ENCODE measurements at places on chromosomes 2 and 18. TPM values are rescaled to one million over a fixed set of nuclear protein-coding genes. Genes with fewer than 3 reads are reported as not detected.

GRCh38 chr2:10006236-10007161 lies 36.9 kb upstream of the KLF11 start:
- DNase-seq, result peak; percentile 44

- no peak for DNase-seq
Measured at GRCh38 chr2:238420878-238421694, 5.6 kb upstream of the ASB1 start.

DNA sequence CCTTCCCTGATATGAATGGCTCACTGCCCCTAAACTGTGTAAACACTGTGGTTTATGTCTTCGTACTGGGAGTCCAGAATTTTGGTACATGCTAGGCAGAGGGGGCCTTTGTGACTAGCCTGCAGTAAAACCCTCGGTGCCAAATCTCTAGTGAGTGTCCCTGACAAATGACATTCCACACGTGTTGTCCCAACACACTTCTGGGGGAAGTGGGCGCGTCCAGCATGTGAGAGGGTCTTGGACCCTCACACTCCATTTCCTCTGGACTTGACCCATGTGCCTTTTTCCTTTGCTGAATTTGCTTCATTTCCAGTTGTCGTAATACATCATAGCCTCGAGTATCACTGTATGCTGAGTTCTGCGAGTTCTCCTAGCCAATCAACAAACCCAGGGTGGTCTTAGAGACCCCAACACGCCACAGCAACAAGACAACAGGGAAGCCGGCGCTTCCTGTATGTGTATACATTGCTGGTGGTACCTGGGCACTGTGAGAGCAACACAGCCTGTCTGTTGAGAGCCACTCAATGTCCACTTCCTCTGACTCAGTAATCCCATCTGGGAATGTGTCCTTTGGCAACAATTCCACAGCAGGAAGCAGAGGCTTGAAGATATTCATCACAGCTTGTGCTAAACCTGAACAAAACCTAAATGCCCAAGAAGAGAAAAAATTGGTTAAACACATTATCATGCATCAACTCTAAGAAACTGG lies 26.9 kb upstream of the SLC66A3 start:
- DNase-seq, result no peak

- no peak for DNase-seq
Measured at GRCh38 chr18:70311726-70312125, 22.9 kb downstream of the SOCS6 start.

The DQX1 gene
- total RNA-seq, result 14.0 TPM

DNA sequence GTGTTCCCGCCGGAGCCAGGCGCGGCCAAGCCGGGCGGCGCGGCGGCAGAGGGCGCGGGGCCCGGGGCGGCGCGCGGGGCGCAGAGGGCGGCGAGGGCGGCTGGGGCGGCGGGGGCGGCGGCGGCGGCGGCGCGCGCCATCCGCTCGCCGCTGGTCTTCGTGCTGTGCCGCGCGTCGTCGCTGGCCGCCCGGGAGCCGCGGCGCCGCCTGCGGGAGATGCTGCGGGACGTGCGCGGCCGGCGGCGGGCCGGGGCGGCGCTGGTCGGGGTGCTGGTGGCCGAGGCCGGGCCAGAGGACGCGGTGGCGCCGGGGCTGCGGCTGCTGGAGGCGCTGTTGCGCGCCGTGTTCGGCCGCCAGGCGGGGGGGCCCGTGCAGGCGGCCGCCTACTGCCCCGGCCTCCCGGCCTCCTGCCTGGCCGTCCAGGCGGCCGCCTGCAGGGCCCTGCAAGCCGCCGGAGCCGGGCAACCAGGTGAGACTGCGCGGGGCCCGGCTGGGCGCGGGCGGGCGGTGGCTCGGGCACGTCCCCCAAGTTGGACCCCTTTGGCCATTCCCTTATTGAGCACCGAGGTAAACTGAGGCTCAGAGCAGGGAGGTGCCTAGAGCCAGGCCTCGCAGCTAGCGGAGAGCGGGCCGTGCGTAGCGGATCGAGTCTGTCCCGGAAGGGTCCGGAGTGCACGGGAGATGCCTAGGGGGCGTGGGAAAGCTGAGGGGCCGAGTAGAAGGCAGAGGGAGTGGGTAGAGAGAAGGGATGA lies 584 bp downstream of the C2orf72 start:
- DNase-seq, result peak; percentile 73

DNA sequence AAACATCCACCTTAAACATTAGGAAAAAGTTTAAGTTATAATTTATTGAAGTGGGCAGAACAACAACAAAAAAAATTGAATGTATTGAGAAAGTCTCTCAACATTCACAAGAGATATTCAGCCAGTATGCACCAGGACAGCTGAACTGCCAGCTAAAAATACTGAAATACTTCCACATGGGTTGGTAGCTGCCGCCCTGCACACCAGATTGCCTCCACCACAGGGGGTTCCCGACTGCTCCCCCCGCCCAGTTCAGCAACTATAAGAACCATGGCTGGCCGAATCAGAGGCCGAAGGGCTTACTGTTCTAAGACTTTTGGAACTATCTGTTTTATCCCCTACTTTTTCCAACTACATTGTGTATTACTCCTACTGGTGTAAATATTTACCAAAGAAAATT lies 150.0 kb upstream of the LRP1B start:
- no peak for DNase-seq

DNA sequence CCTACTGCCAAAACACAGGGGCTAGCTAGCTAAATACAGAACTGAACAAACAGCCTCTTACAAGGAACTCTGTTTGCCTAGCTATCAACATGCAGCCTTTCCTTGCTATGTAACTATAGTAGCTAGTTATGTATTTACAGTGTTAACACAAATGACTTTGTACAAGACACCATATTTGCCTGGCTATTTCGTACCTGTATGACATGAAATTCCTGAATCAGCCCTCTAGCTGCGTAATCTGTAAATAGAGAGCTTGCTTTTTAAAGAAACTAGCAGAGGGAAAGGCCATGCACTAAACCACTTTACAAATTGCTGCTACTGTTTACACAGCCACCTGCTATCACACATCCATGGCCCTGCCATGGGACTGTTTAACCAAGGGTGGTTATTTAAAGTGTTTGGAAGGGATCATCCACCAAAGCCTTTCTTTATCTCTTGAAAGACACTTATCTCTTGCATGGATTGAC lies 248.7 kb downstream of the TFCP2L1 start:
- no peak for DNase-seq

The ADRA2B gene
- 0.67 TPM for total RNA-seq

DNA sequence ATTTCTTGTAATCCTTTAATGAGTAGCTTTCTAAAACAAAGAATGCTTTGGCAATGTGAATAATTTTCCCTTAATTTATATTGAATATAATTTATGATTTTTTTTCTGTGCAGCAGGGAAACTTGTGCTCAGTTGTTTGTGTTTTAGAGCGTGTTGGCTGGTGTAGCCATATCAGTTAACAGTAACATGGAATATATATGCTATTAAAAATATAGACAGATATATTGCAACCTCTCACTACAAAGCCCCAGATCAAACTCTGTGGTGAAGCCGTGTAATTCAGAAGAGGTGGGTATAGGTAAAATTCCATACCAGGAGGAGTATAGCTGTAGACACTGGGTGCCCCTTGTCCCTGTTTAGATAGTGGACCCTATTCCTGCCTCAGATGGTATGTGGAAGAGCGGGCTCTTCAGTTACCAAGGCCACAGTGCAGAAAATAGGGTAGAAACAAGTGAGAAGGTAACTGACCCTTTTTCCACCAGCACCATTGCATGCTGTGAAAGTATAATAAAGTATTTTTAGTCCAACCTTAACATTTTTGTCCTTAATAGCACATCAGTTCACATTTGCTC lies 18.1 kb upstream of the RASGRP3 start:
- DNase-seq, result no peak

The MAP3K20 gene
- total RNA-seq, result 6.8 TPM

GRCh38 chr2:208280234-208280633 lies 14.2 kb downstream of the PIKFYVE start:
- DNase-seq, result no peak

DNA sequence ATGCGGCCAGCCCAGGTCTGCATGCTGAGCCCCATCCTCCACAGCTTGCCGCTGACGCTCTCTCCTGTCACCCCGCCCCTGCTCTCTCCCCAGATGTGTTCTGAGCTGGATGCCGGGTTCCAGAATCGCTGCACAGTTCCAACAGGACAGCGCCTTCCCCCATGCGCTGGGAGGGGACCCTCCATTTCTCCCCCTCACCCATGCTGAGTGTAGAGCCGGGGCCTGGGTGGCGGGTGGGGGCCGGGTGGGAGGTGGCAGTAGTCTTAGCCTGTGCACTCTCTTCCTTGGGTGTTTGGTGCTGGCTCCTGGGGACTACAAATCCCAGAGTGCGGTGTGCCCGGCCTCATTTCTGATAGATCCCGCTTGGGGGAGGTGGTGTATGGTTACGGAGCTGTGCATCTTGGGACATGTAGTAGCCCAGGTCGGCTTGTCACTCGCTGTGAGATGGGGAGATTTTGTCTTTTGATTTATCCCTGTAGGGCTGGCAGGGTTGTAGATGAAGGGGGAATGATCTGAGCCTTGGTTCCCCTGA lies 6.8 kb downstream of the DNAJB2 start:
- no peak for DNase-seq

DNA sequence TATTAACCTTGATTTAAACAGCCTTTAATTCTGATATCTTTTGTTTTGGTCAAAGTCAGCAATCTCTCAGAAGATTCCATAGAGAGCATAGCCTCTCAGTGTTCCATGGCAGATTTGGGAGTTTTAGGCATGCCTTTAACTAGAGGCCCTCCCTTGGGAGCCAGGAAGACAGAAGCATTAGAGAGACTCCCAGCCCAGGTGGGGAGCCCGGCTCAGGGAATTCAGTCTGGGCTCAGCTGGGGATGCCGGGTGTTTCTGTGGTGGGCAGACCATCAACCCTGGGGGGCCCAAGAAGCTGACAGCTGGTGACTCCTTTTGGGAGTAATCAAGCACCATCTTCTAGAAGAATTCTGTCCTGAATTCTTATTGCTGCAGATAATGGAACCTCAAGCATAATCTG lies 99.7 kb upstream of the CELF4 start:
- no peak for DNase-seq

The ASPRV1 gene
- 4.1 TPM for total RNA-seq

The CCDC195 gene
- not detected for total RNA-seq

The AGPS gene
- total RNA-seq, result 19.8 TPM

- DNase-seq, result no peak
Measured at GRCh38 chr2:114700440-114700839, 258.0 kb downstream of the DPP10 start.

DNA sequence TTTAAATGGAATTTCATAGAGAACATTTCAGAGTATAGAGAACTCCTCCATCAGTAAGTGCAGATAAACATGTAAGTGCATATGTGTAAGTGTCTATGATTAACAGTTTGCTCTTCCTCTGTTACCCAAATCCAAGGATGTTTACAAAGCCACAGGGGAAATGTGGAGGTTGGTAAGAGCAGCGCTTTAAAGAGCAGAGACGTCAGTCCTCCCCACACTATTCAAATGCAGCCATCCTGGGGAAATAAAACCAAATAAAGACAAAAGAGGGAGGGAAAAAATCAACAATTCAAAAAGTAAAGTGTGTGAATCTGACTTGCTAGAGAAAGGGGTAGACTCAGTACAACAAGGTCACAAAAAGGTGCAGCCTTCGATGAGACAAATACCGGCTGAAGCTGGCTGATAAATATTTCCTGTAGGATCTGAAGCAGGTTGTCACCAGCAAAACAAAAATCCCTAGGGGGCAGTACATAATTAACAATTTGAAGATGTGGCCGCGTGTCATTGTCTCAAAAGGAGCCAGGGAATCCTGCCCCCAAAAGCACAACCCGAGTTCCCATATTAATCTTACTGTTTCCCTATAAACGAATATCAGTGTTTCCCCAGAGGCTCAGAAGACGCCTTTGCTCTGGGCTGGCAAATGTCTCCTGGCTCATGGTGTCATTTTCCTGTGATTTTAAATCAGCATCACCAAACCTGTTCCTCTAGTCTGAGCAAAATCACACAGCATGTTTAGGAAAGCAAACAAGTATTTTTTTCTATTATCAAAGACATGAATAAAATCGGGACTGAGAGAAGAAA lies 216.5 kb downstream of the CDCA7 start:
- DNase-seq, result no peak

DNA sequence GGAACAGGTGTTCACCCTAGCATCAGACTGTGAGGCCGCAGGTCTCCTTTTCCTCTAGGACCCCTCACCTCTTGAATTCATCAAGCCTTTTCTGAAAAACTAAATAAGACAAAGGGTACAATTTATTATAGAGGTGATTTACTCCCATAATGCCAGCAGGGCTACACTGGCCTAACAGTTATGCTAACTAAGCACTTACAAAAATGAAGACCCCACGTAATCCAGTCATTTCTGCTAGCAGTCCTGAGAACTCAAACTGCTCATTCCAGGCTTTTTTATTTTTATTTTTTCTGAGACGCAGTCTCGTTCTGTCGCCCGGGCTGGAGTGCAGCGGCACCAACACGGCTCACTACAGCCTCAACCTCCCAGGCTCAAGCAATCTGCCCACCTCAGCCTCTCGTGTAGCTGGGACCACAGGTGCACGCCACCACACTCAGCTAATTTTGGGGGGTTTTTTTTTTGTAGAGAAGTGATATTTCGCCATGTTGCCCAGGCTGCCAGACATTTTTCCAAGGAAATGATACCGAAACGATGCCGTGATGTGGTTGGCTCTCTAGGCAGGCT lies 14.2 kb downstream of the CAPG start:
- DNase-seq, result no peak

GRCh38 chr18:34867520-34867919 lies 157.4 kb downstream of the DTNA start:
- no peak for DNase-seq

- no peak for DNase-seq
Measured at GRCh38 chr2:37586663-37587317, 84.7 kb downstream of the CDC42EP3 start.

The MYO3B gene
- not detected for total RNA-seq

GRCh38 chr2:29323961-29324360 lies 208.7 kb downstream of the CLIP4 start:
- no peak for DNase-seq

GRCh38 chr2:107197594-107198294 lies 311.8 kb upstream of the ST6GAL2 start:
- DNase-seq, result no peak

DNA sequence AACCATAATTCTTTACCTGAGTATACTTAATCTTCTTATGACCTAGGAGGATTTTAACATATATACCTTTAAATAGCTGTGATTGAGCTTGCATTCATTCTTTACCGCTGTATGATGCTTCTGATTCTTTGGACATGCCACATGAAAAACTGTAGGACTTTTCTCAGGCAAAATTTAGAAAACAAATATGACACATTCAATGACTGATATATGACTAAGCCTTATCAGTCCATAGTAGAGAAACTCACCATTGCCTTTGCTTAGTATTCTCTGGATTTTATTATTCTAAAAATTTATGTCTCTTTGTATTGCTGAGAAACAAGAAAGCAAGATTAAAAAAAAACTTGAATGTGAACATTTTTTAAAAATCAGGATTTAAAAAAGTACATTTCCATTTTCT lies 3.7 kb downstream of the FAM171B start:
- no peak for DNase-seq

Measured in Peyer's patch (tissue), 4 donors.